ENCODE measurements at places on chromosomes 13 and 19. TPM values are rescaled to one million over a fixed set of nuclear protein-coding genes. Genes with fewer than 3 reads are reported as not detected.

Gene MAST1
- total RNA-seq = 0.64 TPM

Gene ZNF571
- 2.0 TPM for total RNA-seq

- DNase-seq = no peak
Observed at GRCh38 chr19:32333227-32333626, 12.2 kb upstream of the ZNF507 start.

DNA sequence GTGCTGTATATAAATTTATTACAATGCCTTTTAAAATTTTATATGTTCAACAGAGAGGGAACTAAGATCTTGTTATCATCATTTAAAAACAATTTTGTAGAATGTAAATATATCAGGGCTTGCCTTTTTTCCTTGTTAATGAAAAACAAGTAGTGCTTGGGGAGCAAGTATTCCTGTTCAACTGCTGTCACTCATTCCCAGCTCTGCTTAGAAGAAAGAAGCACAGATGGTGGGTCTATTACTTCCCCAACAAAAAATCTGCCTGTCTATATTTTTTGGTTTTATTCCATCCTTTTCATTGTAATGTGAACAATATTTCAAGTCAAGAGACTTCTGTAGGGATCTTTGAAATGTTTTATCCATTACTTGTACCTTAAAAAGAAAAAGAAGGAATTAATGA lies 503.9 kb downstream of the GPC5 start:
- no peak for DNase-seq

DNA sequence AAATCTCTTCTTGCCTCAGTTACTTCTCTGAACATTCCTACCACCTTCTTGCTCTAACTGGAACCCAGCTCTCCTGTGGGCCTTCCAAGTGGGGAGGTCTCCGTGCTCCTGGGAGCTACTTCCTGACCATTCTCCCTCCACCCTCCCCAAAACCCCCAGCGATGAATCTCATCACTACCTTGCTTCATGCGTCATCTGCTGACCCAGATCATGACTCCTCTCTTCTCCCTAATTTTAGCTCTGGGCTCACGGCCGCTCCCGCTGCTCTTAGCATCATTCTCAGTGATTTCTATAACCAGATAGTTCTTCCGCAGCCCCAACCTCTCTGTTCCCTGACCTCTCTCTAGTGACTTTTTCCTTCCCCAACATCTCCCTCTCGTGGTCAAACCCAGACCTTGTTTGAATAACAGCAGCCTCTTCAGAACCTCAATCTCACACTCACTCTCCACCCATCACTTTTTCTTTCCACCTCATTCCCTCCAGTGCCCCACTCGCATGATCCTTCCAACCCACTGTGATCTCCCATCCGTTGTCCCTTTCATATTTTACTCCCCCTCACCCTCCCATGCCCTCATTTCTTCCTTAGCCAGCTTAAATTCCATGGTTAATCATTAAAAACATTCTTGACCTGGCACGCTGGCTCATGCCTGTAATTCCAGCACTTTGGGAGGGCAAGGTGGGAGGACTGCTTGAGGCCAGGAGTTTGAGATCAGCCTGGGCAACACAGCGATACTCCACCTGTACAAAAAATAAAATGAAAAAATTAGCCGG lies 21.8 kb downstream of the MRPS12 start:
- no peak for DNase-seq

GRCh38 chr19:33168528-33168927 lies 25.6 kb upstream of the LRP3 start:
- no peak for DNase-seq
